ENCODE measurements at places on chromosomes 2 and 18.

GRCh38 chr18:76571689-76572088 lies 76.6 kb upstream of the ZNF516 start:
- DNase-seq: no peak

GRCh38 chr2:47651296-47651695 lies 131.6 kb upstream of the MSH6 start:
- DNase-seq: no peak

DNA sequence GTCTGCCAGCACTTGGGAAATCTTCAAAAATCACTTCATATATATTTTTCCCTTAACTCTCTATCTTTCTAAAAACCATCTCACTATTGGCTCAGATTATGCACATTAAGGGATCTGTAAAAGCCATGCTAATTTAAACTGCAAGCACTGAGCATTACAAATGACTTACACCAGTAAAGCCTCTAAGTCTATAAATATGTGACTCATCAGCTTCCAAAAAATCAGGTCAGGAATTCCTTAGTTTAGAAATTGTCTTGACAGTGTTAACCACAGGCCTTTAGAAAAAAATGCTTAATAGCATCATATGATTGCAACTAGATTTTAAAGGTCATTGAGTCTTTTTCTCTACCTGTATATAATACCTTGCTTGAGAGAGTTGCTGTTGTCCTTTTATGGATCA lies 1113.6 kb upstream of the PIK3C3 start:
- no peak for DNase-seq

- DNase-seq: no peak
Observed at GRCh38 chr2:9765611-9766531, 77.4 kb upstream of the TAF1B start.

GRCh38 chr2:196244966-196245365 lies 73.6 kb upstream of the STK17B start:
- no peak for DNase-seq

GRCh38 chr2:104769096-104769495 lies 84.8 kb upstream of the POU3F3 start:
- DNase-seq: no peak

- no peak for DNase-seq
Observed at GRCh38 chr2:20485612-20486388, 38.9 kb downstream of the RHOB start.

GRCh38 chr2:190216829-190217228 lies 102.8 kb downstream of the HIBCH start:
- no peak for DNase-seq

- no peak for DNase-seq
Observed at GRCh38 chr18:8695932-8696517, 9.3 kb upstream of the MTCL1 start.

DNA sequence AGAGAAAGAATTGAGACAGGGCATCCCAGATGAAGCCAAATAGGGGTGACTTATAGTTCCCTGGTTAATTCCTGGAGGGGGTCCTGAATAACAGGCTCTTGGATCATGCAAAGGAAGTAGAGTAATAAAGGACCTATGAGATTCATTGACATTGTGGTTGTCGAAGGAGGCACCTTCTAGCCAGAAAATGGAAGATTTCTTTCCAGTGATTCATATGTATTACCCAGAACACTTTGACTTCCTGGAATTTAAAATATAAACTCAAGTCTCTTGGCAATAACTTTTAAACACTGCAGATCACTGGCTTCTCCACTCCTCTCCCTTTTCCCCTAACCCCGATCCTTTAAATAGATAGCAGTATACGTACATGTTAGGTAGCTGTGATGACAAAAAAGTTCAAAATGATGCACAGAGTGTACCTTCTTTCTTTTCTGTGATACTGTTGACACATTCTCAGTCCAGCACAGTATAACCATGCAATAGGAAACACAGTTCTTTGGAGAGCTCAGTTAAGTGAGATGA lies 211.8 kb downstream of the LTBP1 start:
- DNase-seq: no peak

DNA sequence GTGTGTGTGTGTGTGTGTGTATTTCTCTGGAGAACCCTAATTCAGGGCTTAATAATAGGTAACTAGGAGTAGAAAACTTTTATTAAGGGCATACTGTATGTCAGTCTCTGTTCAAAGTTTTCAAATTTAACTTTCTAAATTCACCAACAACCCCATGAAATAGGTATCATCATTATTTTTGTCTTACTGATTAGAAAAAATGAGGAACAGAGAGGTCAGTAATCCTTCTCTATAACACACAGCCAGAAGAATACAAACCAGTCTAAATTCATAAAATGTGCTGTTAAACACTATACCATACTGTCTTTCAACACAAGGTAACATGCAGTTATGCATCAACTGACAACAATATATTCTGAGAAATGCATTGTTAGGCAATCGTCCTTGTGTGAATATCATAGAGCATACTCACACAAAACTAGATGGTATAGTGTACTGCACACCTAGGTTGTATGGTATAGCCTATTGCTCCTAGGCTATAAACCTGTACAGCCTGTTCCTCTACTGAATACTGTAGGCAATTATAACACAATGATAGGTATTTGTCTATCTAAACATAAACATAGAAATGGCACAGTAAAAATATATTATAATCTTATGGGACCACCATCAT lies 143.1 kb downstream of the PTH2R start:
- no peak for DNase-seq

- no peak for DNase-seq
Observed at GRCh38 chr2:241763551-241764274, 12.9 kb upstream of the GAL3ST2 start.

GRCh38 chr2:2719015-2719414 lies 387.9 kb upstream of the MYT1L start:
- no peak for DNase-seq

- DNase-seq: no peak
Observed at GRCh38 chr2:28400921-28401320, 8.3 kb downstream of the FOSL2 start.

GRCh38 chr2:85436836-85437487 lies 18.4 kb downstream of the SH2D6 start:
- no peak for DNase-seq

DNA sequence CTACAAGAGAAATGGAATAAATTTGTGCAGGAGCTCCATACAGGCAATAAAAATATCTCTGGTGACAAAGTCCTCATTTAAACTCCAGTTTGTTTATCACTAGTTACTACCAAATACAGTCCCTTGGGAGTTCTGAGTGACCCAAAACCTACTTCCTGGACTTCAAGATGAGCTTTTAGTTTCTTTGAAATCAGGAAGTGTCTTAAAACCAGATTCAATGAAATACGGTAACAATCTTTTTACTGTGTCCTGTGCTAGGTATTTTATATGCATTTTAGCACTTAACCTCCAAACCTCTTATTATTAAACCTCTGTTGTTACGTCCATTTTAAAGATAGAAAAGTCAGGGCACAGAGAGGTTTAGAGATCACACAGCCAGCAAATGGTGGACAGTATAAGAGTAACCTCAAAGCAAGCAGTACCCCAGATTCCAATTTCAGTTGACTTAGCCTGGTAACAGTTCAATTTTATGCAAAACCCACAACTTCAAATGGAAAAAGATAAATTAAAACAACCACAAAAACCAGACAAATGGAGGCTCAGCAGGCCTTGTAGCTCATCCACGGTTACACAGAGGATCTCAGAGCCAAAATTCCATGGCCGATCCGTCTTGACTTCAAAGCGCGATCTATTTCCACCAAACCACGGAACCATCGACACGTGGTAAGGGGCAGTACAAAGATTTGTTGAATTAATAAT lies 1.3 kb upstream of the KCMF1 start:
- DNase-seq: no peak

DNA sequence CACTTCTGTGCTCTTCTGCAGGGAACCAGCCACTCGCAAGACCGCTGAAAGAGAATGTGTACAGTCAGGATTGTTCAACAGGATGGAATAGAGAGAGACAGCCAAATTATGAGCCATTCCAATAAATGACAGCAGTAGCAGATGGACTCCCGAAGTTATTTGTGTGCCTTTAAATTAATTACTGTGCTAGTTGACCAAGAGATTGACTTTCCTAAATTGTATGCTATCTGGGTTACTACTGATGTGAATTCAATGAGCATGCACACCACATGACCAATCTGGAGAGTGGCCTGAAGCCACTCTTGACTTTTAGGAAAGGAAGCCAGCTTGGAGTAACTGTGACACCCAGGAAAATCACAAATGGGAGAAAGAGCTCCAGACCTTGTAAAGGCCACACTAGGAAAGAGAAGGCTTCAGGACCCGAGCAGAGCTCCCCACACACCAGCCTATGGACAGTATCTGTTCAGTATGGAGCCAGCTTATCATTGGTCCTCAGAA lies 52.8 kb downstream of the CHMP3 start:
- no peak for DNase-seq

GRCh38 chr18:2625217-2625616 lies 30.3 kb upstream of the SMCHD1 start:
- no peak for DNase-seq

- no peak for DNase-seq
Observed at GRCh38 chr18:79733986-79734770, 54.6 kb downstream of the CTDP1 start.

DNA sequence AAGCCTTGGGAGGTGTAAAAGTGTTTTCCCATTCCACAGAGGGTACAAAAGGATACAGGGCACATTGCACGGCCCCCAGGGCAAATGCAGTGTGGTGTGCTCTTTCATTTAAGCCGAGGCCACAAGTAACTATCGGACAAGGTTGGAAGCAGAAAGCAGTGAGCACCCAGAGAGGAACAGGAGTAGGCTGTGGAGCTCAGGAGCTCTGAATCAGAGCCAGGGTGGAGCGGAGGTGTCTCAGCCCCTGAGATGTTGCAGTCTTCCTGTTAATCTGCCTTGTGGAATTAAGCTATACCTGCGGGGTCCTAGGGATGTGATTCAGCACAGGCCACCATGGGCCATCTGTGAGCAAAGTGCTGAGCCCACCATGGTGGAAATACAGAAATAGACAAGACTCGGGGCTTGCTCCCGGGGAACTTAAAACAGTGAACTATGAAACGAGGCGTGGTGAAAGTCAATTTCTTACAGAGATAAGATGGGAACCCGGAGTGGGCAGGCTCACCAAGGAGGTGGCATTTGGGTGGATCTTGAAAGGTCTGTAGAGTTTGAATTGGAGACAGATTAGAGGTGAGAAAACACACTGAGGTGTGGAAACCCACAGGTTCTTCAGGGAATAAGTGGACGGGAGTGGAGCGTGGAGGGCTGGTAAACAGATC lies 44.0 kb downstream of the ASAP2 start:
- no peak for DNase-seq

DNA sequence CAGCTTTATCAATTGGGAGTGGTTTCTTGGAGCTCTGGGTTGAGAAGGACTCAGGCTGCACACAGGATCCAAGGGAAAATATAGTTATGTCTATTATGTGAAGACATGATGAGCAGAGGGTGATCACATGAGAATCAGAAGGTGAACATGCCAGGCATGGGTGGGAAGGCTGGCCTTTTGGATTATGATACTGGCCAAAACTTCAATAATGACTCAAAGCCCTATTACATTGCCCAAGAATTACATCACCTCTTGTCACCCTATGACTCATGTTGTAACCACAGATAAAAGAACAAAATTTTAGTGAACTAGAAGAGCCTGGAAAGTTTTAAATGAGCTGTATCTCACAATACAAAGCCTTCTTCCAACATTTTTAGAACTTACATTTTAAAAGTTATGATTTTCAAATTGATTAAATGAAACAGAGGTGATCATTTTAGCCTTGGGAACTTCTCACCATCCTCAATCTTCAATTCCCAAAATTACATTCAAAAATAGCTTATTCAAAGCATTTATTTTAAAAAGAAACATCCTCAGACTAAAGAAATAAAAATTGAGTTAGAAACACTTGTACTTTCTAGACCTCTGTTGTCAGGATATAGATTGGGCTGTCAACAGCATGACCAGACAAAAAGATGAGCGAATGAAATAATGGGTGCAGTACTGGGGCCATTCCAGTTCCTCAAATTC lies 428.3 kb downstream of the MBD2 start:
- DNase-seq: no peak

DNA sequence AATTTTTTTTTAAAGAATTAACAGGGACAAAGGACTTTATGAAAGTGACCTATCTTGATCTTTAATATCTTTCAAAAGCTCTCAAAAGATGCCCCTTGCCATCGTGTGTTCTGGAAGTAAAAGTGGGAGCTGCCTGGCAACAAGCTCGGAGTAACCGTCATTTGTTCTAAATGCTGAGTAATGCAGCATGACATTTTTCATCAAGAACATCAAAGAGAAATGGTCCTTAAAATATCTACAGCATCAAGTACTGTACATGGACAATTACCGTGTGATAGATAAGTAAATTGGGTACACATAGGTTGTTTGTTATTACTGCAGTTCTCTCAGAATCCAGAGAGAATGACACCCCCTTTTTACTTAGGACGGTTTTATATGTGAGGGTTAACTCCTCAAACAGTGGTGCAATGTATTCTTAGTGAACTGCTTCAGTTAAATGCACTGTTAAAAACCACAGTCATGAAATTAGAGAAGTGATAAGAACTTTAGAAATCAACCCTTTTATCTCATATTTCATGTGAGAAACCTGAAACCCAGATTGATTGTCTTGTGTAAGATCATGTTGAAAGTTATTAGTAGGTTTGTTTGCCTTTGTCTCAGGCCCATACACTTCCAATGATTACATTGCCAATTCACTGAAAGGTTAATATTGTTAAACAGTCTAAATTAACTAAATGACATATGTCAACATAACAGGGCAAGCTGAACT lies 90.6 kb upstream of the HNMT start:
- no peak for DNase-seq

GRCh38 chr2:240200230-240201051 lies 60.0 kb upstream of the OTOS start:
- DNase-seq: no peak

DNA sequence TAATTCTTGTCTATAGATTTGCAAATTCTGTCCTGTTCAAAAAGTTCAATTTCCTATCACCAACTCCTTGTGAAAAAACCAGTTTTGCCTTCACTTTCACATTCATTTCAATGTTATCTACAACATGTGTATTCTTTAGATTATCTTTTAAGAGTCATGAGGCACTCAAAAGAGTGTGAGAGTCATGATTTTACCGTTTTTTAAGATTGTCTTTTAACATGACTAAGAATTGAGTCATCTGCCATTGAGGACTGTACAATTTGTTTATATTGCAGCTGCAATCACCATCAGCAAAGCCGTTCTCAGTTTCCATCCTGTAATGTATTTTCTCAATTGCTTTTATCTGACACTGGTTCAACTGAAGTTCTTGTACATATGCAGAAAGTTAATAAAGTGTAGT lies 275.8 kb downstream of the LNPK start:
- DNase-seq: no peak

GRCh38 chr2:47019532-47019931 lies 103.9 kb upstream of the MCFD2 start:
- DNase-seq: no peak

GRCh38 chr2:38315707-38316333 lies 61.3 kb downstream of the ATL2 start:
- no peak for DNase-seq

- DNase-seq: no peak
Observed at GRCh38 chr2:146489386-146489785, 1355.4 kb upstream of the ACVR2A start.

DNA sequence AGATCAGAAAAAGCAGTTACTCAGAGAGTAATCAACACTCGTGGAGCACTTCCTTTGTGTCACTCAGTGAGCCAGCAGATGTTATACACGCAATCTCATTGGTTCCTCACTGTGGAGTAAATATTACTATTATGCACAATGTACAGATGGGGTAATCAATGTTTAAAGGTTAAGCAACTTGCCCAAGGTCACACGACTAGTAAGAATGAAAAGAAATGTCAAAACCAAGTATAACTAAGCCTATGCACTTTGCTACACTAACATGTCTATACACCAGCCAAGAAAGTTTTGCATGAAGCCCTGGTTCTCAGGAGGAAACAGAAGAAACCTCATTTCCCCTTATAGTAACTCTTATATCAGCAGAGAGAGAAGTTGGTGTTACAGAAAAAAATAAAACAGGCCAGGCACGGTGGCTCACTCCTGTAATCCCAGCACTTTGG lies 5.4 kb downstream of the METTL21A start:
- no peak for DNase-seq
